Activated naive CD4-positive, alpha-beta T cell treated with anti-CD3 and anti-CD28 coated beads for 36 hours (primary cell): ENCODE measurements at places on chromosomes 16 and 17. TPM values are rescaled to one million over a fixed set of nuclear protein-coding genes. Genes with fewer than 3 reads are reported as not detected.

The TMED6 gene
- 0.88 TPM for total RNA-seq

The DDX5 gene
- total RNA-seq, result 480 TPM

The CD79B gene
- 24.3 TPM for total RNA-seq

The SLC38A8 gene
- total RNA-seq, result not detected

GRCh38 chr17:258045-258734 is 76.7 kb upstream of the DOC2B start:
- H3K27me3 ChIP-seq, result no peaks in the 10 kb centered on the region
- H3K36me3 ChIP-seq, result no peaks in the 10 kb centered on the region
- H3K27ac ChIP-seq, result no peak overlapping the region
- no peak for DNase-seq
- no peak overlapping the region for H3K4me3 ChIP-seq
- H3K4me1 ChIP-seq, result no peaks in the 10 kb centered on the region

- peaks cover 2% of the 10 kb centered on the region for H3K27me3 ChIP-seq
- DNase-seq, result peak; percentile 98
- H3K4me3 ChIP-seq, result peak within 1 kb of the TSS; percentile 90
- peaks cover 3% of the 10 kb centered on the region for H3K36me3 ChIP-seq
- peak within 1 kb of the TSS; percentile 100 for H3K27ac ChIP-seq
- peaks cover 51% of the 10 kb centered on the region for H3K4me1 ChIP-seq
Observed at GRCh38 chr17:75784473-75785015, at the start of gene UNK. UNK (plus strand) TSS chr17:75784806; CDS start chr17:75784881, 75 bp downstream.
